ENCODE measurements at places on chromosomes 4 and X.
A peak's percentile ranks its signal among the peaks of the same experiment; 100 is the strongest.

- DNase-seq, result no peak
Observed at GRCh38 chr4:183638436-183638835, 20.5 kb downstream of the RWDD4 start.

GRCh38 chrX:107662824-107663223 lies 34.5 kb downstream of the PRPS1 start:
- no peak for DNase-seq

DNA sequence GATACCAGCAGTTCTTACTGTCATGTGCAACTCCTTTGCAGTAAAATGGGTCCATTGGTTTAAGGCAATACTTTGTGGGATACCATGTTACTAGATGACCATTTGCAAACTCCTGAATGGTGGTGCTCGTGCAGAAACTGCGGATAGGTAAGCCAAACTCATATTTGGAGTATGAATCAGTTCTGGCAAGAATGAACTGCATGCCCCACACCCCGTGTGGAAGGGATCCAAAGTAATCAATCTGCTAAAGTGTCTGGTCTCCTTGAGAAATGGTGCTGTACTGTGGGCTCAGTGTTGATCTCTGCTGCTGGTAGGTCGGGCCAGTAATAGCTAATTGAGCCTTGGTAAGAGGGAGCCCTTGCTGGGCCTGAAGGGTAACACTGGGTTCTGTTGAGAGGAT lies 4.2 kb upstream of the TAB3 start:
- no peak for DNase-seq

DNA sequence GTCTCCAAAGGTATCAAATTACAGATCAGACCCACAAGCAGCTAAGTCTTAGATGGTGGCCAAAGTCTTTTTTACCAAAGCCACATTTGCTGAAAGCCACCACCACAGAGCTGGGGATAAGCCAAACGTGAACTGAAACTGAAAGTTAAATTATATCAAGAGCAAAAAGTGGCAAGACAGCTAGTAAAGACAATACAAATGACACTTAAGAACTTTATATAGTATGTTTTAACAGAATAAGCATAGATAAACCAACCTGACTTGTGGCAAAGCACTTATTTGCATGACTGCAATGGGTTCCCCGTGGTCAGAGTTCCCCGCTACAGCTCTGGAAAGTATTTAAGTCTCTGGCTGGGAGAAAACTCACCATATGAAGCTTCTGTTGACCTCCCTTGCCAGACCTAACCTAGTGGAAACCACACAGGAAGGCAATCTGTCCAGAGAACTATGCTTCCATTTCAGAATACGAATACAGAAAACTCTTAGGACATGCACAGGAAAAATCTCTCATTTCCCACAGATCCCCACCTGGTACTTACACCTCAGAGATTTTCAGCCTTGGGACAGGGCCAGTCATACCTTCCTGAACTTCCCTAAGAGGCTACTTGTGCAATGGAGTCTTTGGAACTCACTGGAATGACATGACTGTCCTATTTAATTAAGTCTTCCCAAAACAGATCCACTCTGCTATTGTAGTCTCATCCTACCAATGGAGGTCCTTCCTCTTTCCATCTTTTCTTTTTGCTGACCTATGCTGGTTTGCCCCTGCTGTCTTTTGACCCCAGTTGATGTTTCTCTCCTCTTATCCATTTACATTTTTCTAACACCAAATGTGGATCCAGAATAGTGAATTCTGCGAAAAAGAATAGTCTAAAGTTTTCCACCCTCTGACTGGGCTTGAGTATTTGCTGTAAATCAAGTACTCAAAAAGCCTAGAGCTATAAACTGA lies 225.1 kb downstream of the NR3C2 start:
- DNase-seq, result peak; percentile 45

- peak; percentile 24 for DNase-seq
Observed at GRCh38 chr4:110518889-110519490, 43.0 kb downstream of the ENPEP start.

GRCh38 chrX:71183341-71183740 lies 38.7 kb downstream of the NLGN3 start:
- no peak for DNase-seq

- no peak for DNase-seq
Observed at GRCh38 chr4:101262683-101263082, 84.6 kb downstream of the PPP3CA start.

- no peak for DNase-seq
Observed at GRCh38 chr4:101678180-101678579, 112.3 kb upstream of the BANK1 start.

GRCh38 chr4:1379351-1379781 lies 26.9 kb downstream of the NKX1-1 start:
- DNase-seq, result no peak

DNA sequence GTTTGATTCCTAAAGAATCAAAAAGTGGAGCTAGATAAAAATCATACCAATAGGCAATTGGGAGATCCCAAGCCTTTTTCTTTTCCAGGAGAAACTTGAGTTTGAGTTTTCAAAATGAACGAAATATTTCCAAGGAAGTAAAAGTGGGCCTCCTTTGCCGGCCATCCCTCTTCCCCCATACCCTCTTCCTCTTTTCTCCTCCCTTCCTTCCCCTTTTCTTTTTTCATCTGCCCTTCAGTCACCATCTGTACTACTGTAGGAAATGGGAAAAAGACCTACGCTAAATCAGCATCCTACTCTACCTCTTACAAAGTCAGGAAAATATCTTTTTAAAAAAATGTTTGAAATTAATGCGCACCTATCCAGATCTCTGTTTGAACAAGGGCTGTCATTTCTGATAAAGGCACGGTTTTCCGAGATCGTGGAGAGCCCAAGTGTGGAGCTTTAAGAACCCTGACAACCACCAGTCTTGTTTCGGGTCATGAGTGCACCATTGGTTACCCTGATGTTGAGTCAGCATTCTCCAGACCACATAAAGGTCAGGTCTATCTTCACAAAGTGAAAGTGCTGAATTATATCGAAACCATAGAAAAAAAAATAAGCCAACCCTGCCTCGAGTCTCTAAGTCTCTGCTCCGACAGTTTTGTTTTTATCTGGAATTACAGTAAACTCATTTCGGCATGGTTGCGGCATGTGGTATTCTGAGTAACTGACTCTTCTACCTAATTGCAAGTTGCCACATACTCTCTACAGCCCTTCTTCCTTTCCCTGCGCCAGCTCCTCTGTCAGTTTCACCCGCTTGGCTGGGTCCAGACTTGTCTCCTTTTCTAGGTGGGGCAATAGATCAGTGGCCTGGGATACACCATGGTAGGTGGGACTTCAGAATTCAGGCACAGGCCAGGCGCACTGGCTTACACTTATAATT lies 140.2 kb upstream of the KLF3 start:
- peak; percentile 58 for DNase-seq

DNA sequence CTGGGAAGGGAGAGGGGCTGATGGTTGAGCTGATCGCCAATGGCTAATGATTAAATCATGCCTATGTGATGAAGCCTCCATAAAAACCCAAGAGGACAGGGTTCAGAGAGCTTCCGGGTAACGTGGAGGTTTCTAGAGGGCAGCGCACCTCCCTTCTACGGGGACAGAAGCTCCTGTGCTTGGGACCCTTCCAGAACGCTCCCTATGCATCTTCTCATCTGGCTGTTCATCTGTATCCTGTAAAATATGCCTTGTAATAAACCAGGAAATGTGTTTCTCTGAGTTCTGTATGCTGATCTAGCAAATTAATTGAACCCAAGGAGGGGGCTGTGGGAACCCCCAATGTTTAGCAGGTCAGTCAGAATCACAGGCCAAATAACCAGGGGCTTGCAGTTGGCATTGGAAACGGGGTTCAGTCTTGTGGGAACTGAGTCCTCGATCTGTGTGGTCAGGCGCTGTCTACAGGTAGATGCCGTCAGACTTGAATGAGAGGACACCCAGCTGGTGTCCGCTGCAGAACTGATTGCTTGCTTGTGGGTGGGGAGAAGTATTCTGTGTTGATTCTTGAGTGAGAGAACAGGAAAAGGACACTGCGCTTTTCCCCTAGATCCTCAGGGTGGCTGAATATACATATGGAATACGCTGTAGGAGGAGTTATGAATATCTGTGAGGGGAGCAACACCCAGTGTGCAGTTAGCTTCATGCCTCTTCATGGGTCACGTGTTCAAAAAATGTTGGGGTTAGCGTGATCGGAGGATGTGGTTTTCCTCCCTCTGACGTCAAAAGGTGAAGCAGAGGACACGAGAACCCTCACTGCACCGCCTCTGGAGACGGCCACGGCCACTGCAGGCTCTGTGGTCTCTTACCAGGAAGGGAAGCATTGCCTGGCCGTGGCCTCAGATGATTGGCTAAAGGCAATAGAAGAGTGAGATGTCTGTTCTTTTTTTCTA lies 29.2 kb downstream of the HTT-AS start:
- DNase-seq, result peak; percentile 89

- DNase-seq, result no peak
Observed at GRCh38 chrX:81708487-81708886, 506.6 kb downstream of the SH3BGRL start.

- no peak for DNase-seq
Observed at GRCh38 chr4:185847352-185848097, 35.5 kb upstream of the SORBS2 start.

- DNase-seq, result no peak
Observed at GRCh38 chr4:91621446-91621845, 682.3 kb upstream of the GRID2 start.

DNA sequence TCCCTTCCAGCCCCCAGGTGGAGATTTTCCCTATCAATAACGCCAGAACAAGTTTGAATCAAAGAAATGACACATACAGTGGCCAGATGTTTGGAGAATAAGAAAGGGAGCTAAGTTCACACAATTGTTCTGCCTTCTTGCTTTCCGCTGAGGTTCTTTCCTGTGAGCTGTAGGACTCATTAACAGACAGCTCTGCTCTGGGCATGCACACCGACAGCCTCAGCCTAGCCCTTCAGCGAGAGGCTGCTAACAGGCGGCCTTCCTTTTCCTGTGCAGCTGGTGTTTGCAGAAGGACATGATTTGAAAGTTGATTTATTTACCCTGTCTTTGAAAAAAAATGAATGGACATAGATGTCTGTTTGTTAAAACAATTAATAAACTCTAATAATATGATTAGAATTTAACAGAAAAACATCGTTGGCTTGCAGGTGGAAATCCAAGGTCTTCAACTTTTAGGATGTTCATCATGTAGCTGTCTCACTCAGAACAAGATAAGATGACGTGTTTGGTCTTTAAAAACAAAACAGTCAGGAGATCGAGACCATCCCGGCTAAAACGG lies 183.3 kb downstream of the KDR start:
- DNase-seq, result peak; percentile 67

- DNase-seq, result no peak
Observed at GRCh38 chr4:184274286-184274951, 56.7 kb upstream of the ENPP6 start.

DNA sequence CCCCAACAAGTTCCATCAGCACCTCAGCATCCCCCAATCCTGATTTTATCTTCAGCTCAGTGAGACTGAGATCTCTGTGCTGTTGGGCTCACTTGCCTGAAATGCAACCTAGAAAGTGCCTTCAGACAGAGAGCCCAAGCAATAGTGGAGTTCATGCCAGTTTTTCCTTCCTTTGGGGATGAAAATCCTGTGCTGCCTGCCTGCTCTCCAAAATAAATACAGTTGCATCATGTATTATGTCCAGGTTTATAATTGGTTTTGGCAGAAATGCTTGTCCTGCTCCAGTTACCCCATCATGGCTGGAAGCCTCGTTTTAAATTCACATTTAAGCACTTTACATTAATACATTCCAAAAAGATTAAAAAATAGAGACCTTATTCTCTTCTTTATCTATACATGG lies 1865.5 kb upstream of the TENM3 start:
- DNase-seq, result no peak

DNA sequence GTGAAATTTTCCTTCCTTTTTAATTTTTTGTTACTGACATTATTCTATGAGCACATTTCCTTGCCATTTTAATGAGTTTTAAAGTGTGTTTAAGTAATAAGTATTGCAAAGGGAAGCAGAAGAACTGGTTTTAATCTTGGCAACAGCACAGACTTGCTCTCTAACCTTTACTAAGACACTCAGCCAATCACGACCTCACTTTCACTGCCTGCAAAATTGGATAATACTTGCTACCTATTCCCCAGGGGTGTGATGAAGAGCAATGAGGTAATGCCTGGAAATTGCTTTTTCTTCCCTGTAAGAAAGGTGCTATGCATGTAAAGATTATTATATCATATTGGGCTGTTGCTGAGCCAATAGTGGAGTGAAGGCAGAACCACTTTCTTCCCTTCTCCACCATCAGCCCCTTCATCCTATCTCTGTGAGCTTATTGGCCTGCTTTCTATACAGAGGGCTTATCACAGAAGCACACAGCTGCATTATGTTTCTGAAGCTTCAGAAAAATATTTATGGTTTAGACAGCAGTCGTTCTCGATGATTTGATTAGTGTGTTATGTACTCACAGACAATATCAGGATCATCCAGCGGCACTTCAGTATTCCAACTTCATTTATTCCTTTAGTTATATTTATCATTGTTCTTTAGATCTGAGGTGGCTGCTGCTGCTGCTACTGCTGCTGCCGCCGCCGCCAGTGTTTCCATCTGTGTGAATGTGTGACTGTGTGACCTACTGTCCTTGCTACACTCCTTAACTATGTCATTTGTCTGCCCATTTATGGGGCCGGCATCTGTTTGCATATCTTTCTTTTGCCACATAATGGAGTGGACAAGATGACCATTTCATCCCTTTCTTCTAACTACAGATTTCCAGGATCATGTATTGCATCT lies 255.1 kb downstream of the C4orf33 start:
- no peak for DNase-seq

DNA sequence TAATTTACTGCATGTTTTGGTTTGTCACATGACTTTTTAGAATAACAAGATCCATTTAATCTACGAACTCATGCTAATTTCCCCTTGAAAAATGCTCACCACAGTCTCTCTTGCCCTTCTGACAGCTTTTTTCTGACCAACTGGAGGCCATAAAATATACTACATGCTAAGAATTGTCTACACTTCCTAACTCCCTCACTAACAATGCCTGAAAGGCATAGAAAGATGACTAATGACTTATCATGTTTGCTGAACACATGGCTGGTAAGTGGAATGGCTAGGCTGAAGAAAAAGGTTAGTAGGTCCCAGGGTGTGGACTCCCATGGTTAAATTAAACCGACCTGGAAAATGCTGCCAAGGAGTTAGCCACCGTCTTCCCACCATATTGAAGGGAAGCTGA lies 309.9 kb downstream of the SPOCK3 start:
- no peak for DNase-seq

- no peak for DNase-seq
Observed at GRCh38 chr4:88335092-88335665, 43.5 kb upstream of the HERC6 start.

DNA sequence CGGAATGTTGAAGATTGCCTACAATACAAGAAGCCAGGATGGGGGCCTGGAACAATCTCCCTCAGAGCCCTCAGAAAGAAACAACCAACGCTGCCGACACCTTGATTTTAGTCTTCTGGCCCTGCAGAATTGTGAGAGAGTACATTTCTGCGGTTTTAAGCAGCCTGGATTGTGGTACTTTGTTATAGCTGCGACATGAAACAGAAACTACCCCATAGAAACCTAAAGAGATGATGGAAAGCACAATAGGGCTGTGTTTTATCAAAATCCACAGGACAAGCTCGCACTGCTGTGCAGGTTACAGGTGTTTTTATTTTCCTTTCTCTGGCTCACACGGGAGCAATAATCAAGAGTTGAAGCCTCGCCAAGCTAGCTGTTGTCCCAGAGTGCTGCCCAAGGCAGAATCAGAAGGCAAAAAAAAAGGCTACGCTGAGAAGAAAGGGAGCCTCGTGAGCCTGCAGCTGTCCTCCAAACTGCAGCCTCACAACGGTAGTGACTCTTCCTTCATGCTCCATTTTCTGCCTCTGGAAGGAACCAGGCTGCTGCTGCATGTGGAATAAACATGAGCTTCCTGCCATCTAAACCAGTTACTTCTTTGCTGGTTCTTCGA lies 232.4 kb downstream of the LDB2 start:
- no peak for DNase-seq

Measured in CD4-positive, alpha-beta memory T cell (primary cell).